ENCODE measurements at places on chromosomes 4 and X. TPM values are rescaled to one million over a fixed set of nuclear protein-coding genes. Genes with fewer than 3 reads are reported as not detected.

GRCh38 chr4:8917321-8917811, 45.7 kb upstream of the HMX1 start:
- no peaks in the 10 kb centered on the region for H3K4me1 ChIP-seq
- H3K36me3 ChIP-seq = no peaks in the 10 kb centered on the region
- H3K27ac ChIP-seq = no peak overlapping the region
- H3K27me3 ChIP-seq = peaks cover 89% of the 10 kb centered on the region

- no peaks in the 10 kb centered on the region for H3K27me3 ChIP-seq
- no peak for DNase-seq
- H3K4me1 ChIP-seq = no peaks in the 10 kb centered on the region
- no peaks in the 10 kb centered on the region for H3K36me3 ChIP-seq
These were observed 21.4 kb upstream of the NOX1 start for GRCh38 chrX:100895365-100896075.

DNA sequence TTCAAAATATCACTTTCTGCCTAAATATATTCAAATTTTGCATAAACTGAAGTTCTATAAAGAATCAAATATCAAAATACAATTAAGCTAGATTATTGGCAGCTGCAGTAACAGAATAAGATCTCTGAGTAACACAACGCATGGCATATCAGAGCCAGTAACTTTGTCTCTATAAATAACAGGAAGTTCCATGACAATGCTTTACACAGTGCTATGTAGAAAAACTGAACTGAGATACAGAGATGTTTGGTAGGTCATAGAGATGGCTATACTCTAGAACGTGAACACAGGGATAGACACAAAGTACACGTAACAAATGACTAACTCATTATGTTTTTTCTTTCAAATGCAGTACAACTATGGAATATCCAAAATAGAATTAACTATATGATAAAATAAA, 18.2 kb downstream of the UBE2D3 start:
- no peaks in the 10 kb centered on the region for H3K27me3 ChIP-seq
- DNase-seq = no peak
- peaks cover 32% of the 10 kb centered on the region for H3K36me3 ChIP-seq
- peaks cover 84% of the 10 kb centered on the region for H3K4me1 ChIP-seq

- DNase-seq = no peak
- no peak overlapping the region for H3K4me3 ChIP-seq
- no peaks in the 10 kb centered on the region for H3K27me3 ChIP-seq
- H3K4me1 ChIP-seq = no peaks in the 10 kb centered on the region
These were observed 14.7 kb downstream of the GBA3 start for GRCh38 chr4:22707390-22707789.

GRCh38 chr4:36719425-36719824, 438.0 kb downstream of the DTHD1 start:
- no peak overlapping the region for H3K27ac ChIP-seq
- H3K4me1 ChIP-seq = no peaks in the 10 kb centered on the region
- no peak overlapping the region for H3K4me3 ChIP-seq
- DNase-seq = no peak

GRCh38 chrX:153449368-153450113, 3.7 kb upstream of the TREX2 start:
- H3K27me3 ChIP-seq = no peaks in the 10 kb centered on the region
- no peak overlapping the region for H3K27ac ChIP-seq
- DNase-seq = no peak

DNA sequence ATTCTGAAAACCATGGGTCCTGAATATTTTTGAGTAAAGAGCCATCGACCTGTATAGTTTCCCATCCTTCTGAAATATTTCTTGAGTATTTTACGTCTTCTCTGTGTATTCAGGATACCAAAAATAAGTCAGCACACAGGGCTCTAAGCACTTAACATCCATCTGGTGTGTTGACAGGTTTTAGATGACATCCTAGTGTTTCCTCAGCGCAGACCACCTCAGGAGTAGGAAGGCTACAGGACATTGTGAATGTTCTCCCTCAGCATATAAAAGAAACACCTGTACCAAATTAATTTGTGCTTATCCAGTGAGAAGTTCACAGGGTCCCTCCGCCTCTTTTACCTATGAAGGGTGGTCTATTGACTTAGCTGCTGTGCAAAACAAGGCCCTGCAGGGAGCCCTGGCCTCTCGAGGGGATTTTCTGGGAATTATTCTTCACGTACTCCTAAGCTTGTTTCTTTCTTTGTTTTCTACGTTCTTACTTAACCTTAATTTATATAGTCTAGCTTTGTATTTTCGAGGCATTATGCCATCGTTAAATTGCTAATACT, 241.8 kb downstream of the FBXO8 start:
- no peaks in the 10 kb centered on the region for H3K4me1 ChIP-seq
- DNase-seq = no peak
- no peak overlapping the region for H3K4me3 ChIP-seq
- no peaks in the 10 kb centered on the region for H3K27me3 ChIP-seq

GRCh38 chrX:148504506-148504905, 4.1 kb downstream of the AFF2 start:
- H3K27me3 ChIP-seq = peaks cover 58% of the 10 kb centered on the region
- peaks cover 9% of the 10 kb centered on the region for H3K4me1 ChIP-seq
- no peak overlapping the region for H3K4me3 ChIP-seq
- H3K36me3 ChIP-seq = no peaks in the 10 kb centered on the region
- no peak for DNase-seq
- H3K27ac ChIP-seq = no peak overlapping the region

The PPP1R2C gene
- total RNA-seq = not detected

The VCX2 gene
- not detected for total RNA-seq

- DNase-seq = no peak
- no peak overlapping the region for H3K27ac ChIP-seq
- no peaks in the 10 kb centered on the region for H3K27me3 ChIP-seq
- H3K4me3 ChIP-seq = no peak overlapping the region
- H3K4me1 ChIP-seq = no peaks in the 10 kb centered on the region
- no peaks in the 10 kb centered on the region for H3K36me3 ChIP-seq
These were observed 114.2 kb downstream of the COMMD8 start for GRCh38 chr4:47349326-47349725.

- no peaks in the 10 kb centered on the region for H3K27me3 ChIP-seq
- no peak overlapping the region for H3K27ac ChIP-seq
- peaks cover 40% of the 10 kb centered on the region for H3K4me1 ChIP-seq
- no peaks in the 10 kb centered on the region for H3K36me3 ChIP-seq
- DNase-seq = no peak
These were observed 17.8 kb downstream of the ARHGEF6 start for GRCh38 chrX:136762820-136763452.

DNA sequence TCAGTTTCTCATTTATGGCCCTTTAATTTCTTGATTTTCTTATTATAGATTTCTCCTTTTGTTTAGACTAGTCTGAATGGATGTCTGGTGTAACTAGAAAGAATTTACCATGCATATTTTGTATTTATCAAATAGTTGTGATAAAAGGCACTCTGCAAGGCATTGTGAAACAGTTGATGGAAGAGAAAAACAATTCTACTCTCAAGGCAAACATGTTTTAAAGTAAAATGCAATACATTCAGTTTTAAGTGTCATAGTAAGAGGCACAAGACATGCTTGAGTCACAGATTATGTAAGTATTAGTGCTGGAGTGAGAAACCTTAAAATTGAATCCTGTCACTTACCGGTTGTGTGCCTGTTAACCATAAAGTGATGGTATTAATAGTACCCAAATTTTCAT, 283.3 kb upstream of the DKK2 start:
- no peak overlapping the region for H3K27ac ChIP-seq
- DNase-seq = no peak
- H3K4me3 ChIP-seq = no peak overlapping the region
- H3K27me3 ChIP-seq = no peaks in the 10 kb centered on the region

The FUNDC2 gene
- total RNA-seq = 364 TPM

The ANXA5 gene
- total RNA-seq = 99.7 TPM

The XAGE1A gene
- total RNA-seq = not detected

The CLNK gene
- not detected for total RNA-seq

DNA sequence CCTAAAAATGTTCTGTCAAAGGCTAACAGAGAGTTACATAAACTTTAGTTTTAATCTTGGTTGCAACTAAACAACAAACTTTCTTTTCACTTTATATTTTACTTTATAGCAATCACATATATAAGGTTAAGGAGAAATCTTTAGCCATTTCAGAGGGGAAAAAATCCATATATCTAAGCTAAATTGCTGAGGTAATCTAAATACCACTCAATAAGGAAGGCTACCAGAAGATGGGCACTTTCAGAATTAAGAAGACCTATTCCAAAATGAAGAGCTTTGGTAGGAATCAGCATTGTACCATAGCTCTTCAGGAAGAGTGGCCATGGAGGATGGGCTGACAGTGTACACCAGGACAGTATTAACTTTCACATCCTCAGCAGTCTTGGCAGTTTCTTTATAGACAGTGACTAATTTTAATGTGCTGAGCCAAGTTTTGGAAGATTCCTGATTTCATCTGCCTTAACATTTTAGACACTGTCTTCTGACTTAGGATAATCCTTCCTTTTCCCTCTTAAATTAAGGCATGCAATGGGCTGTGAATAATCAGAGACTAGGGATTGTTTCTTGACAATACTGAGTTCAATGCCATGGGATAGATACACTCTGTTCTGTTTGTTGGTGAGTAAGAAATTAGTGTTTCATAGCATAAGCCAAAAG, 7.1 kb downstream of the FAT4 start:
- H3K27ac ChIP-seq = peak overlapping the region; percentile 63
- DNase-seq = no peak
- H3K36me3 ChIP-seq = peaks cover 9% of the 10 kb centered on the region

GRCh38 chr4:61734409-61734808, 534.3 kb downstream of the ADGRL3 start:
- DNase-seq = no peak
- no peaks in the 10 kb centered on the region for H3K27me3 ChIP-seq
- H3K36me3 ChIP-seq = no peaks in the 10 kb centered on the region
- H3K4me1 ChIP-seq = no peaks in the 10 kb centered on the region
